Activated naive CD4-positive, alpha-beta T cell (primary cell): ENCODE measurements at places on chromosomes 2 and 18.

DNA sequence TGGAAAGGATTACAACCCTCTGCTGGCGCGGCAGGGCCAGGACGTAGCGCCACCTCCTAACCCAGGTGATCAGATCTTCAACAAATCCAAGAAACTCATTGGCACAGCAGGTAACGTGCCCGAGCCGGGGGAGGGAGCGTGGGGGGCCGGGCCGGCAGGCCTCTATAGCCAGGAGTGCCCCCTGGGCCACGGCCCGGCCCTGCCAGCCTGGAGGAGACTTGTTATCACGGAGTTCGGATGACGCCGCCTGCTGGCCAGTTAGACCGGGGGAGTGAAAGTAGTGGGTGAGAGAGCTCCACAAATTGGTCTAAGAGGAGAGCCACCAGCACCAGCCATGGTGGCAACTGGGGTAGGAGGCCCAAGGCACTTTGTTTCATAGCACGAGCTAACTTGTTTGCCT is 8.6 kb upstream of the TMEM214 start:
- DNase-seq, result no peak

DNA sequence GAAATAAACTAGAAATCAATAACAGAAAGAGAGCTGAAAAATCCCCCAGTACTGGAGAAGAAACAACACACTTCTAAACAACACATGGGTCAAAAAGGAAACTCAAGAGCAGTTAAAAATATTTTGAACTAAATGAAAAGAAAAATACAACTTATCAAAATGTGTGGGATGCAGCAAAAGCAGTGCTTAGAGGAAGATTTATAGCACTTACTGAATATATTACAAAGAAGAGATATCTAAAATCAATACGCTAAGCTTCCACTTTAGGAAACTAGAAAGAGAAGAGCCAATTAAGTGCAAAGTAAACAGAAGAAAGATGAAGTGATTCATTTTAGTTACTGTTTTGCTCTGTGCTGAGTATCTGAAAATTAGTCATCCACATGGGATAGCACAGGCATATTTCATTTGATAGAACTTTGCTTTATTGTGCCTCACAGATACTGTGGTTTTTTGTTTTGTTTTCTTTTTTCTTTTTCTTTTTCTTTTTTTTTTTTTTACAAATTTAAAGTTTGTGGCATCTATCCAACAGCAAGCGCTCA is 17.0 kb downstream of the TGFA start:
- DNase-seq, result no peak

GRCh38 chr2:74498500-74499266 is 720 bp downstream of the LBX2 start:
- DNase-seq, result no peak

DNA sequence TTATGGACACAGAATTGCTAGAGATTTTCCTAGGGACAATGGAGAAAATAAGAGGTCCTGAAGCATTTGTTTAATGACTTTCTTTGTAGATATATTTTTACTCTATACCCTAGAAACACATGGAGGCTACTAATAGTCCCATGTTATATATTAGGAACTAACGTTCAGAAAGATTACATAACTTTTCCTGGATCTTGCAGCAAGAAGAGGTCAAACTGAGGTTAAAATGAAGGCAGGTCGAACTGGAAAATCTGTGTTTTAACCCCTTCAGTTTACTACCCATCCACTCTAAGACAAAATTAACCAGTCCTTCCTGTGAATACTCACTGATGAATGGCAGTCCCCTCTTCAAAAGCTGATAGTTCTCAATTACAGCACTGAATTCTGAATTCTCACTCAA is 1415.8 kb upstream of the CELF4 start:
- no peak for DNase-seq

- no peak for DNase-seq
Measured at GRCh38 chr2:191846515-191847476, at the start of gene CAVIN2. Gene CAVIN2, minus strand, starts transcription at chr2:191847088. Its CDS starts 163 bp downstream, at chr2:191846925.

- DNase-seq, result no peak
Measured at GRCh38 chr2:85430752-85431569, 12.4 kb downstream of the SH2D6 start.

- DNase-seq, result no peak
Measured at GRCh38 chr18:44802508-44802907, 121.8 kb downstream of the SETBP1 start.

DNA sequence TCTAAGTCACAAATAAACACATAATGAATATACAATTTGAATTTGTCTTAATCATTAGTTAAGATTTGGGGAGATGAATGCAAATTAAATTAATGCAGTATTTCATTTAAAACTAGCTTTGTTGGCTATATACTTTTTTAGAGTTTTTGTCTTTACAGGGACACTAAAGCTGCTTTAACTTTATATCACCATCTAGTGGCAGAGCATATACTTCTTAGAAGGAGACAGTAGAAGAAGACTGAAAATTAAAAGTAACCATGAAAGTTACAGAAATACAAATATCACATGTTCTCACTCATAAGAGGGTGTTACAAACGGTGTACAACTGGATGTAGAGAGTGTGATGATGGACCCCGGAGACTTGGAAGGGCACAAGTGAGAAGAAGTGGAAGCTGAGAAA is 268.3 kb upstream of the NETO1 start:
- no peak for DNase-seq

- DNase-seq, result no peak
Measured at GRCh38 chr2:230944123-230944653, 19.1 kb upstream of the GPR55 start.

GRCh38 chr18:49189772-49190171 is 239.0 kb upstream of the SMAD7 start:
- no peak for DNase-seq

GRCh38 chr18:10147752-10148151 is 233.9 kb downstream of the VAPA start:
- DNase-seq, result no peak
